ENCODE measurements at places on chromosomes 3 and 15.

DNA sequence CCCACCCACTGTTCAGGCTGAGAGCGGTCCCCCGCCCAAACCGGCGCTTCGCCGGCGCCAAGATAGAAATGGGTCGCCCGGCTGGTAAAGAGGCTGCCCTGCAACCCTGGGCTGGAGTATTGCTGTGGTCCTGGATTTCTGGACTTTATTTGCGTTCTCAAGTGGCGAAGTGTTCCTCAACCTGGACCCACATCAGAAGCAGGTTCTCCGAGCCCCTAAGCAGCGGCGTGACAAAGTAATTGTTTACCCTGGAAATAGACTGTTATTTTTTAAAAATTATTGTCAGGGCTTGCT, 481 bp upstream of the DYNC1LI1 start:
- peaks cover 4% of the 10 kb centered on the region for H3K36me3 ChIP-seq
- H3K4me3 ChIP-seq: peak overlapping the region; percentile 68
- H3K27me3 ChIP-seq: no peaks in the 10 kb centered on the region

DNA sequence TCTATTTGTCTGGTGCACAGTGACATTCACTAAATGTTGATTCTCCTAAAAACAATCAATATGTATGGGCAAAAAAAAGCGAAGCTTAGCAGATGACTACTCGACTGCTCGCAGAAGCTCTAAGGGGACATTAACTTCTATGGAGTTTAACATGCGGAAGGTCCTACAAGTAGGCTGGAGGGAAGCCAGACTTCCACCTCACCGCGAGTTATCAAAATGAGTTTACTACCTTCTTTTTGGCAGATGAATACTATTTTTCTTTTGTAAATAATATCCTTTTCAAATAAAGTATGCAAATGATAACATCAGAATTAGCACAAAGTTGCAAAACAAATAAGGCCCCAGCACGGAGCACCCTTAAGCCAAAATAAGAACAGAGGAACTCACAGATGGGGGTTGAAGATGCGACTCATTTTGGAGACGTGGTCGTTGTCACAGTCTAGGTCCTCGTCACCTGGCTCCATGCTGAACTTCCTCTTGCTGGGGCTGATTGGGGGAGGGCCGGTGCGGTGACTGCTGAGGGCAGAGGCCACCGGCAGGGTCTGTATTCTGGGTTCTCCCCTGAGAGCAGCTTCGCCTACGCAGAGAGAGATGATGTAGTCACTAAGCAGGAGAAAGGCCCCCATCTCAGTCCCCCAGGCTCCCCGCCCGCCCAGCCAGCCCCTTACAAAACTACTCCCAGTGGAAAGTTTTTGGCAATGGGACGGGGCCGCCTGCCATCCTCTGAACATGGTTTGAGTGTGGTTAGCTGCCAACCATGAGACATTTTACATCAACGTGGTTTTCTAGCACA, 42.1 kb downstream of the VGLL4 start:
- DNase-seq: no peak
- no peak overlapping the region for H3K4me3 ChIP-seq
- H3K36me3 ChIP-seq: peaks cover 20% of the 10 kb centered on the region

GRCh38 chr3:107085261-107085660, 292.0 kb upstream of the CCDC54 start:
- no peaks in the 10 kb centered on the region for H3K36me3 ChIP-seq
- no peaks in the 10 kb centered on the region for H3K4me1 ChIP-seq
- no peaks in the 10 kb centered on the region for H3K27me3 ChIP-seq
- H3K27ac ChIP-seq: no peak overlapping the region
- no peak for DNase-seq
- H3K4me3 ChIP-seq: no peak overlapping the region

- H3K27ac ChIP-seq: no peak overlapping the region
- DNase-seq: no peak
- H3K4me3 ChIP-seq: no peak overlapping the region
- no peaks in the 10 kb centered on the region for H3K27me3 ChIP-seq
- no peaks in the 10 kb centered on the region for H3K36me3 ChIP-seq
- no peaks in the 10 kb centered on the region for H3K4me1 ChIP-seq
Observed at GRCh38 chr3:187689984-187690383, 12.4 kb downstream of the RTP2 start.

Measured in naive thymus-derived CD4-positive, alpha-beta T cell (primary cell).